ENCODE measurements at places on chromosomes 7 and 10.

DNA sequence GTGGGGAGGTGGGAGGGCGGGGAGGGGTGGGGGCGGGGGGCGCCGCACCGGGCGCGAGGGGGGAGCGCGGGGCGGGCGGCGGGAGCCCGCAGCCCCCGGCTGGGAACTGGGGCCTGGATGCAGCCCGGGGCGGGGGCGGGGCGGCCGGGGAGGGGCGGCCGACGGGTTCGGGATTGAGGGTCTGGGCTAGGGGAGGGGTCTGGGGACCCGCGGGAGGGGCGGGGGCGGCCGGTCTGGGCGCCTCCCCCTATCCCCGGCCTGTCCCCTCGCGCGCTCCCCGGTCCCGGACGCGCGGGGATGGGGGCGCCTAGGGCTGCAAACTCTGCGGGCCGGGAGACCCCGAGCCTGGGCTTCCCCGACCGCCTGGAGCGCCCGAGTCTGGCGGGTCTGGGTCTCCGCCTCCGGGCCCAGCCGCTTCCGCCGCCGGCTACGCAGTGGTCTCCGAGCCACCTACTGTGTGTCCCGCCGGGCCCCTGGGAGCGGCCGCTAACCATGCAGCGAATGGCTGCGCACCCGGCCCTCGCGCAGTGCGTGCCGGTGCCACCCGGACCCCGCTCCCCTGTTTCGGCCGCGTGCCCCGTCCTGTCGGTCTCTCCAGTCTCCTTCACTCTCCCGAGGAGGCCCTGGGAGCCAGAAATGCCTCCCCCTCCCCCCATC is 375 bp upstream of the FGF8 start:
- no peak for DNase-seq

- DNase-seq = no peak
Measured at GRCh38 chr10:76150876-76151288, 719.5 kb downstream of the LRMDA start.

GRCh38 chr7:96708872-96709271 is 774 bp downstream of the SEM1 start:
- DNase-seq = no peak

- DNase-seq = no peak
Measured at GRCh38 chr10:47418321-47418720, 34.2 kb upstream of the ZNF488 start.

DNA sequence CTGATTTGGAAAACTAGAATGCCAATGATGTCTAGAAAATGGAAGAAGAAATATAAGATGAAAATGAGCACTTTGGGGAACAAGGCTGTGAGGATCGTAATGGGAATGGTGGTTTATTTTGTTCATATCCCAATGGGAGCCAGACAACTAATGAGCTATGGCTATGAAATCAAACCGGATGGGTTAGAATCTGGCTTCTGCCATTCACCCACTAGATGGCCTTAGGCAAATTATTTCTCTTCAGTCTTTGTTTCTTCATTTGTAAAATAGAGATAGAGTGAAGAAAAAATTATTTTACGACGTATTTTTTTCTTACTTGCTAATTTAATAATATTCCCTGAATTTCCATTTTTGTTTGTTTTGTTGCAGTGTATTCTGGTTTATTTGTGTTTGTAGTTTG is 572.1 kb upstream of the IGFBP3 start:
- no peak for DNase-seq

DNA sequence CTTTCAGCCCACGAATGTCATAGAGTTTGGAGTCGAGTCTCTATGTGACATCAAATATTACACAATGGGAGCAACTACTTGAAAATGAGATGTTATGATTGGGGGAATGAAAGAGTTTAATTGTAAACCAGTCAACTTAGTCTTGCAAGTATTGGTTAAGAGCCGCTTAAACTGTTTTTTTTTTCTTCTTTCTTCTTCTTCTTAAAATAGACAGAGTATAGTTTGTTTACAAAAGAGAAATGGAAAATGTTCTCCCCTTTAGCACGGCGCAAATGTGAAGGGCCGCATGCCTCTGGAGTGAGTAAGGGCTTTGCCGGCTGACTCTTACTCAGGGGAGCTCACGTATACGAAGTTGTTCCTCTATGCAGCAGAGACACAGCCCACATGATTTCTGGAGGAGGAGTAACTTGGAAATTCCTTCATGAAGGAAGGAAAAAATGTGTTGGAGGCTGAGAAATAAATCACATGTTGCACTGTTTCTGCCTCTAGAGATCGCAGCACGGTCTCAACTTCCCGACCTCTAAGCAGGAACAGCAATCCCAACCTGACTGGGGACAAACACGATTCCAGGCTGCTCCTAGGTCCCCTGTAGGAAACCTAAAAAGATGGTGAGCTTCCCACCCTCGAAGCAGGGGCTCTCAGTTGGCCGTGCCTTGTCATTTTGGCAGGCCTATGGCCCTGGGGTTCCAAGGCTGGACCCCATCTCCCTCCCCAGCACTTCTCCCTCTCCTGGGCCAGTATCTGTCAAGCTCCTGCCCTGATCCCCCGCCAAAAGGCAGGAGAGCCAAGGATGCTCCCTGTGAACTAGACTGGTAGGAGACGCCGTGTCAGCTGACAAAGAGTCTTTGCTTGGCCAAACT is 44.8 kb downstream of the MYOF start:
- peak; percentile 82 for DNase-seq

DNA sequence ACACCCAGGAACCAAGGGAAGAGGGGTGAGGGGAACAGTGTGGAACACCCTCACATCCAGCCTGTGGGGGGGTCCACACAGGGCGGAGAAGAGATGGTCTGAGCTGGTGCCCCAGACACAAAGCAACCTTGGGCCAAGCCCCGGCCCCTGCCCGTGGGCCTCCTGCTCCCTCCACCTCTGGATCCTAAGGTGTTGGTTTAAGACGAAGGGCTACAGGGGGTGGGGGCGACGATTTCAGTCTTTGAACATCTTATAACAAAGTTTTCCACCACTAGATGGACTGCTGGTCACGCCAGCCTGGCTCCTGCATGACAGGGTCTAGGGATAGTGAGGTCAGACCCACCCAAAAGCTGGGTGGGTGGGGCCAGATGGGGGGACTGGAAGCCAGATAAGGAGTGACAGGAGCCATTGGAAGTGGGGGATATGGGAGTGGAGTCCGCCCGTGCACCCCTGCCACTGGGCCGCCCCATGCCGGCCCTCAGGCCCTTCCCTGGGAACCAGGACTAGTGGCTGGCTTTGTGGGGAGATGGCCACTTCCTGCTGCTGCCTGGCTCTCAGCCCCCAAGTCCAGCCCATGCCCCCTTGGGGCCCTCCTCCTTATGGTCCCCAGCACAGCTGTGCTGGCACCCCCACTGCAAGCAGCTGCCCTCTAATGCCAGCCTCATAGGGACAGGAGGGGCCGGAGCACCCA is 98.4 kb downstream of the RGS10 start:
- no peak for DNase-seq

DNA sequence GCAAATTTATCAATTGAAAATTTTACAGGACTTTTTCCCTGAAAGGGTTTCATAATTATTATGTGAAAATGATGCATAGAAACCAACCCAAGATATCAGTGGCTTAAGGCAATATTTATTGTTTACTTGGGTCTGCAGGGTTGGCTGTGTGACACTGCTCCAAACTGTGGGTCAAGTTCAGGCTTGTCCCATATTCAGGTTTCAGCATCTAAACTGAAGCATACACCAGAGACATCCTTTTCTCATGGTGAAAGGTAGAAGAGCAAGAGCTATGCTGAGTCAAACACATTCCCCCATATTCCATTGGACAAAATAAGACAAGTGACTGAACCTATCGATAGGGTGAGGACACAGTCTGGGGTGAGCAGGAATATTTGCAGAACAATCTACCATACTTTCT is 110.9 kb downstream of the MAPK8 start:
- DNase-seq = no peak

- DNase-seq = no peak
Measured at GRCh38 chr7:129855234-129855673, 97.5 kb downstream of the UBE2H start.

- DNase-seq = no peak
Measured at GRCh38 chr10:131773370-131774343, 127.2 kb upstream of the PPP2R2D start.

DNA sequence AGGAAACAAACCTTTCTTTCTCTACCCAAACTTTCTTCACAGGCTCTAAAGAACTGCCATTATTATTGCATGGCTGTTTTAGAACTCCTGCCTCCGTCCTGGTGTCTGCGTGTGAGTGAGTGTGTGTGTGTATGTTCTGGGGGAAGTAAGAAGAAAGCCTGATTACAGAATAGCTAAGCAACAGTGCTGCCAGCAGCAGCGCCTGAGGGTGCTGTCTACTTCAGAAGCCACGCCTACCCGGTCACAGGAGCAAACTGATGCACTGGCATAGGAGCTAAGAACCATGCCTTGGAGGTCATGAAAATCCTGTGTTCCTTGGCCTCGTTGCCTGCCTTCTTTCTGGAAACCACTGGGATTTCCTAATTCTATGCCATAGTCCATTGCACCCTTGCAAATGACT is 25.2 kb downstream of the LIPK start:
- DNase-seq = no peak

DNA sequence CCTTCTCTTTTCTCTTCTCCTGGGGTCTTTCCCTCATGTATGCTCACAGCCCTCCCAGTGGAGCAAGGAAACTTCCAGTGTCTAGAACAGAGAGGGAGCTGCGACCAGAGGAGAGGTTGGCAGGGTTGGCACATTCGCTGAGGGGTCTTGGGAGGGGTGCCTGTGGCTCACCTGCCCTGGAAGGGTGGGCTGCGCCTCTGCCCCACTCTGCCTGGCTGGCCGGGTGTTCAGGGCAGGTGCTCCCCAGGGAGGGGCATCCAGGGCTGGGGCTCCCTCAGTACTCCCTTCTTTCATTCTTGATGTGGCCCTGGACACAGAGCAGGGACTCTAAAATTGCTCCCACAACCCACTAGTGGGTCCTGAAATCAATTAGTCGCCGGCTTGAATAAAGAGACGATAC is 16.9 kb downstream of the SHH start:
- no peak for DNase-seq

DNA sequence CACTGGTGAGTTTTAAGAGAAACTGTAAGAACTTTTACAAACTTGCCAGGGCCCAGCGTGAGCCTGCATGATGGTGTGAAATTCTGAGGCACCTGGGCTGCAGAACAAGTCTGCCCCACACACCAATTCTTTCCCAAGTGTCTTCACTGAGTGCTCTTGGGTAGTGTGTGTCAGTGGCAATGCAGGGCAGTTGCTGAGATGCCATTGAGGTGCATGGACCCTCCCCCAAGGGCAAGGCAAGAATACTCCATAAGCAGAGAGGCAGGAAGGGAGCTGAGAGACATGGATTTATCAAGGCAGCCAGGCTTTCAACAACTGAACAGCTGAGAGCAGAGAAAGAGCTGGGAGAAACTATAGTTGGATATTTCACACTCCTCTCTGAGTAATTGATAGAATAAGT is 801.2 kb downstream of the GRID1 start:
- DNase-seq = no peak

GRCh38 chr10:44950326-44951225 is 9.0 kb upstream of the RASSF4 start:
- no peak for DNase-seq

- DNase-seq = no peak
Measured at GRCh38 chr7:13111230-13111629, 423.8 kb downstream of the ARL4A start.

- DNase-seq = no peak
Measured at GRCh38 chr7:138276891-138277290, 183.2 kb upstream of the TRIM24 start.

- no peak for DNase-seq
Measured at GRCh38 chr10:105743343-105744056, 1102.4 kb downstream of the SORCS3 start.

GRCh38 chr7:75559355-75559975 is 67.3 kb downstream of the SPDYE5 start:
- no peak for DNase-seq

DNA sequence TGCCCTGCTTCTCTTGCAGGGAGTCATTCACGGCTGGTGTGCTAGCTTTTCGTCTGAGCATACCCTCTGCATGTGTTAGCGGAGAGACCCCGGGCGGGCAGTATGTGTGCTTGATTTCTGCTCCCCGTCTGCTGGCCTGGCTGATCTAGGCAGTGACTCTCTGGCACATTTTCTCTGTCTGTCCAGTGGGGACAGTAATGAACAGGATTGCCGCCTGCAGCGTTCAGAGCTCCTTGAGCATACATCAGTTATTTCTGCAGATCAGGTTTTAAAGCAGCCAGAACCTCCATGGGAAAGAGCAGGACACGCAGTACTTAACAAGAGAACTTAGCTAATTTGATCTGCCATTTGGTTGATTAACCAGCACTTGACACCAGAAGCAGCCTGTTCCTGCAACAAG is 242.5 kb downstream of the CELF2 start:
- DNase-seq = no peak

All from HS-27A (cell line).